ENCODE measurements at places on chromosomes 13 and 19.

- DNase-seq, result peak; percentile 32
Measured at GRCh38 chr19:6963937-6964336, 57.3 kb downstream of the MBD3L2B start.

DNA sequence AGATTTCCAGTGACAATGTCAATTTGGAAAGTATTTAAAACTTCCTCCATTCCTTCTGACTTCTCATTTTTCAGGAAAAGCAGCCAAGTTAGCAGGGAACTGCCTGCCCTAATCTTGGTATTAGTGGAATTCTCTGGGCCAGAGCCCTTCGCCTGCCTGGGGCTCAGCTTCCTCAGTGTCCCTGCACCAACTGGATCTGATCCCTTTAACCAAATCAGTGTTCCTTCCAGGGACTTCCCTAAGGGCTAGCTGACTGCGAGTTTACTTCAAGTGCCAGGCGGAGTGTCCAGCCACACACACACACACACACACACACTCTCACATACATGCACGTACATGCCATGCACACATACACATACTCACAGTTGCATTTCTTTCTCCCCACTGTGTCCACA is 20.0 kb downstream of the RAB20 start:
- no peak for DNase-seq

DNA sequence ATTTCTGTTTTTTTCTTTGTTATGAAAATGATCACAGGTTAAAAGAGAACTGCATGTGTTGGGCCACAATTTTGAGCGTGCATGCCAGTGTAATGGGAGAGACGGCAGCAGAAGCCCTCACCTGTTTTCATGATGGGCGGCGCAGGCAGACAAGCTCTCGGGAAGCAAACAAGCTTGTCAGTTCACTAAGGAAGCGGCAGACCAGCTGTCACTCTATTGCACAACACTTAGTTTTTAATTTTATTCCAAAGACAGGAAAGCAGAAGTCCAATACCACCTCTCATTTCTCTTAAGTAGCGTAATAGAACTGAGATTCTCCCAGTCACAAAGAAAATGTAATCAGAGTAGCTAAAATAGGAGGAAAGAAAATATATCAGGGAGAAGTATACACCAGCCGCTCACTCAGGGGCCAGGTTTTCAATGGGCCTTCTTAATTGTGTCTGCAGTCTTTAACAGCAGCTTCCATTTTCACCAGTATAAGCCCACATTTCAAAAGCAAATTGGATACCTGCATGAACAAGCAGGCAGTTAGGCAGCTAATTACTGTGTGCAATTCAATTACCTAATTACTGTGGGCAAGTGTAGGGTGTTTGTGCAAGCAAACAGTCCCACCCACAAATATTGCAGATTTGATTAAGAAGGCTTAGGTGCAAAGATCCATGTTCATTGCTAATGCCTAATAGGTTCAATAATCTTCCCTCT is 711.4 kb downstream of the DIAPH3 start:
- peak; percentile 86 for DNase-seq

DNA sequence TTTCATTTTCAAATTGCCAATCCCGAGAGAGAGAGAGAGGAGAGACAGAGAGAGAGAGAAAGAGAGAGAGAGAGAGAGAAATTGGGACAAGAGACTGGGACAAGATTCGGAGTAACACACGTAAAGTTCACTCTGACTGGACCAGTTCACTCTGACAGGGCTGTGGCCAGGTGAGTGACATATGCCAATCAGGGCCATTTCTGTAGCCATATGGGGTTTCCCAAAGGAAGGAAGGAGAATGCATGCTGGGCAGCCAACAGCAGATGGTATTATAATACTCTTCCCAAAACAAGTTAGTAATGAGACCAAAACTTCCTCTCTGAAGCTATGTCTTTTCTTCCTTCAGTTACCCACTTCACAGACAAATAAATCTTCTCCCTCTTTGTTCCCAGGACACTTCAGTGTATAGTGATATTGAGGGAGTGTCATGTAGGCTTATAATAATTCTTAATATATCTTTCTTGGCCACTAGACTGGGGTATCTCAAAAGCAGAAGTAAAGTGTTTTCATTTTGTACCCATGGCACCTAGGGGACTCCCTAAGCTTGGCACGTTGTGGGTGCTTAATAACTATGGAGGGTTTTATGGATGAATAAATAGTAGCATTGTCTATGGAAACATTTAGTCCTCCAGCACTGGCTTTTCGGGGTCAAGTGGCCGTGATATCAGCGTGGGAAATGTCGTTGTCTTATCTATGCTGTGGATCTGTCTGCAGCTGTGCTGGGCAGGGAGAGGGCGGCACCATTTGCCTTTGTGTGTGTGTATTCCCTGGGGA is 51.6 kb downstream of the SERP2 start:
- no peak for DNase-seq

- DNase-seq, result no peak
Measured at GRCh38 chr19:15850385-15850784, 34.9 kb upstream of the OR10H1 start.

DNA sequence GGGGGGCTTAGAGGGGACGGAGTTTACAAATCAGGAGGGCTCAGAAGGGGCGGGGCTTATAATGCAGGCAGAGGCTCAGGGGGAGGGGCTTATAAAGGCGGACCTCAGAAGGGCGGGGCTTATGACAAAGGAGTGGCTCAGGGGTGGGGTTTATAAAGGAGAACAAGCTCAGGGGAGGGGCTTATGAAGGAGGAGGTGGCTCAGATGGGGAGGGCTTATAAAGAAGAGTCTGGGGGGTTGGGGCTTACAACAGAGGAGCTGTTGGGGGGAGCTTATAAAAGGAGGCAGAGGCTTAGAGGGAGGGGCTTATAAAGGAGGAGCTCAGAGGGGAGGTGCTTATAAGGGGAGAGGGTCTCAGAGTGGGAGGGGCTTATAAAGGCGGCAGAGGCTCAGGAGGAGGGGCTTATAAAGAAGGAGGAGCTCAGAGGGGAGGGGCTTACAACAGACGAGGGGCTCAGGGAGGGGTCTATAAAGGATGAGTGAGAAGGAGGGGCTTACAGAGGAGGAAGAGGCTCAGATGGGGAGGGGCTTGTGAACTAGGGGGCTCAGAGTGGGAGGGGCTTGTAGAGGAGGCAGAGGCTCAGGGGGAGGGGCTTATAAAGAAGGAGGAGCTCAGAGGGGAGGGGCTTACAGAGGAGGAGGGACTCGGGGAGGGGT is 1.0 kb downstream of the SMIM24 start:
- peak; percentile 89 for DNase-seq

DNA sequence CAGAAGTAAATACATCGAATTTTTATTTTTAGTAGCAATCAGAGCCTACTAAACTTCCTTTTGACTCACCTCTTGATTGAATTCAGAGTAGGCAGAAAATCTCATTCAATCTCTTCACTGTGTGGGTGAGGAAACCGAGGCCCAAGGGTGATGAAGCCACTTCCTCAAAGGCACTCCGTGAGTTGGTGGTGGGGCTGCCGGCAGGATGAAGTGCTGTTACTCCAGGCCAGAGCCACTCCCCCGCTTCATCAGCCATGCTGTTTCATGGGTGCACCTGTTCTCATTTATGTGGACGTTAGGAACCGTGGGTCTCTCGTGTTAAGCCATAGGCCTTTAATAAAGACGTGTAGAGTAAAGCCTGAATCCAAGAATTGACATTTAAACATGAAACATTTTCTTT is 13.2 kb downstream of the ING1 start:
- peak; percentile 67 for DNase-seq

DNA sequence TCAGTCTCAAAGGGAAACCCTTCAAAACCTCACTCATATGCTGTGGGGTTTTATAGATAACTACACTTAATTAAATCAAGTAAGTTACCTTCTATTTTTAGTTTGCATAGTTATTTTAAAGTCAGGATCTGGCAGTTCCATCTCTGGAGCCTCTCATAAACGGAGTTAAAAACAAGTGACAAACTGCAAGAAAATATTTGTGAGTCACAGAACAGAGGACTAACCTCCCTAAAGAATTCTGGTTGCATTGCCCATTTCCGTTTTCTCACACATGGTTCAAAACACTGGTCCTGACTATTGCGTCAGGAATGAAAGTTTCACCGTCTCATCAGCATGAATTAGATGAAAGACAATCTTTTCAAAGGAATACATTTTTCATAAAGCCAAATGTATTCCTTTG is 10.6 kb downstream of the RXFP2 start:
- no peak for DNase-seq

DNA sequence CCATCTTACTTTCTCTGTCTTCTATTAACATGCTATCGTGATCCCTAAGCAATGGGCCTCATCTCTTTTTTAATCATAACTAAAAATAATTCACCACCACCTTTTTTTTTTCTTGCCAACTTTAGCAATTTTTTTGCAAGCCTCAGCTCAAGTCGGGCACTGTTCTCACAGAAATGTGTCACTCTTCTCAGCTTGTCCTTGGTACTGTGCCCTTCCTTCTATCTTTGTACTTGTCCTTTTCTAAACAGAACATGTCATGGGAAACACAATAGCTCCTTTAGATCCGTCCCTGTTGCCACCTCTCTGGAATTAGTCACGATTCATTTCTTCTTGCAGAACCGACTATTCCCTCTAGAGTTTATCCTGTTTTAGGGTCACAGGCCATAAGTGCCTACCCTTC is 10.3 kb downstream of the SERP2 start:
- DNase-seq, result no peak

Data from KBM-7 (cell line).